Activated T-helper 9 cell treated with anti-CD3 and anti-CD28 coated beads, Interleukin-2, amount 50 U/mL, for 16 hours (primary cell): ENCODE measurements at places on chromosomes 7 and 10.

- no peak for DNase-seq
Observed at GRCh38 chr7:54596747-54597146, 54.6 kb downstream of the VSTM2A start.

GRCh38 chr7:35694161-35694783, 663 bp downstream of the HERPUD2 start:
- DNase-seq: peak; percentile 7

- DNase-seq: no peak
Observed at GRCh38 chr10:18619016-18619415, 32.4 kb downstream of the NSUN6 start.

GRCh38 chr10:9175200-9175599, 1120.7 kb downstream of the GATA3 start:
- DNase-seq: no peak

DNA sequence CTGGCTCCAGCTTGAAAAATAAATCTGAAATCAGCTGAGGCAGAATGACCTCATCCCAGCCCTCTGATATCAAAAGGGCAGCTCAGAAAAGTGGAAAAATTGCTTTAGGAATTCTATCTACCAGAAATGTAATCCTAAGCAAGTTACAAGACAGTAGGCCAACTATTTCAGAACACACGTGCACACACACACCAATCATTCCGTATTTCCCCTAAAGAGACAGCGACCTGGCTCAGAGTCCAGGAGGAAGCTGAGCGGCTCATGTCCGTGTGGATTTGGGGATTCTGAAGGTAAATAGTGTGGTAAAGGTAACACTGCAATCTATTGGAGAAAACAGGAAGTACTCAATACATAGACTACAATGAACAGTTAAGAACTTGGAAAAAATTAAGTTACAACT, 288.2 kb downstream of the CALN1 start:
- no peak for DNase-seq

GRCh38 chr7:31763548-31763947, 76.5 kb downstream of the PPP1R17 start:
- no peak for DNase-seq

DNA sequence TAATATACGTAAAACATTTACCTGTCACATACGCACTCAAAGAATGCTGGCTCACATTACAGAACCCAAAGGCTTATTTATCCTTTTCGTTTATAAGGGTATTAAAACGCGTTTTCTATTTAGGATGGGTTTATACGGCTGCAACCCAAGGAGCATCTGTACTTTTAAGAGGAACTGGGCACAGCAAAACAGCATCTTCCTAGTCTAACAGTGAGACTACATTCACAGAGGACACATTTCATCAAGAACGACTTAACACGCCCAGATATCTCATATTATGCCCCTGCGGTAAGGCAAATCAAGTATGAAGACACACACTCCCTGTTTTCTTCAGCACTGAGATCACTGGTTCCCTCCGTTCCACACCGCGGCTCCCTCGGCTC, 533 bp upstream of the DMTF1 start:
- no peak for DNase-seq

GRCh38 chr10:103145046-103145445, 48.0 kb downstream of the NT5C2 start:
- DNase-seq: no peak

DNA sequence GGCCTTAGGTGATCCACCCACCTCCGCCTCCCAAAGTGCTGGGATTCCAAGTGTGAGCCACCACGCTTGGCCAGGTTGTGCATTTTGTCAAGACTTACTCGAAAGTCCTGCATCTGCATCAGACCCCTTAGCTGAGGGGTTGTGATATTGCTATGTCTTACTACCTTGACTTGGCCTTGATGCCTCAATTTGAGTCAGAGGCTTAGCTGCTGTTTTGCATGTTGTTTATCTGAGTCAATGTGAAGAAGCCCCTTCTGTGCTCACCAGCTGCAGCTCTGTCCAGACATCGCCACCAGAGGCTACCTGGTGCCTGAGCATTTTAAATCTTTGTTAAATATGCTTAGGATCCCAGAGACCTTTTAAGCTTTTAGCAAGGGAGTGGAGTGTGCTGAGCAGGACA, 18.1 kb downstream of the UBE2D4 start:
- DNase-seq: no peak
